ENCODE measurements at places on chromosomes 6 and 20.

DNA sequence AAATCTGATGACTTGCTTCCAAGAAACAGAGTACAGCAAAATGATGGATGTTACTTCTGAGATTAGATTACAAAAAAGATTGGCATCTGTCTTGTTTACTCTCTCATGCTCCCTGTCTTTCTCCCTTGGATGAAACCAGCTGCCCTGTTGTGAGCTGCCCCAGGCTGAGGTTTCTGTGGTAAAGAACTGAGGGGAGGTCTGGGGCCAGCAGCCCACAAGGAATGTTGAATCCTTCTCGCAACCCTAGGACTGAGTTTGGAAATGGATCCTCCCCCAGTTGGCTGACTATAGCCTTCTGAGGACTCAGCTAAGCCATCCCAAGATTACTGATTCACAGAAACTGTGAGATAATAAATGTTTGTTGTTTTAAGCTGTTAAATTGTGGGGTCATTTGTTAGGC, 5.6 kb upstream of the HECA start:
- DNase-seq, result peak; percentile 93

DNA sequence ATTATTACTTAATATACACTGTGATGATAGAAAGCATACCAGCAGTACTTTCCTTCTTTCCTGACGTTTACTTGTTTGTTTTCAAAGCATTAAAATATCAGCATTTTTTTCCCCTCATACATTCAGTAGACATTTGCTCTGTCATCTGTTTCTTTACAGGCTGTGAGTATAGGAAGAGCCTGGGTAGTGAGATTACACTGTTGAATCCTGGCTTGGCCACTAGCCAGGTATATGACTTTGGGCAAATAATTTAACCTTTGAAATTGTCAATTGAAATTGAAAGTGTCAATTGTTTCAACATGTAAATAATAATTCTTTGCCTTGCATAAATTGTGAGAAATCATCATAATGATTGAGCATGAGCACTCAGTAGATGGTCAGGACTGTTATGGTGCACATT, 336.2 kb downstream of the CDKAL1 start:
- DNase-seq, result no peak

DNA sequence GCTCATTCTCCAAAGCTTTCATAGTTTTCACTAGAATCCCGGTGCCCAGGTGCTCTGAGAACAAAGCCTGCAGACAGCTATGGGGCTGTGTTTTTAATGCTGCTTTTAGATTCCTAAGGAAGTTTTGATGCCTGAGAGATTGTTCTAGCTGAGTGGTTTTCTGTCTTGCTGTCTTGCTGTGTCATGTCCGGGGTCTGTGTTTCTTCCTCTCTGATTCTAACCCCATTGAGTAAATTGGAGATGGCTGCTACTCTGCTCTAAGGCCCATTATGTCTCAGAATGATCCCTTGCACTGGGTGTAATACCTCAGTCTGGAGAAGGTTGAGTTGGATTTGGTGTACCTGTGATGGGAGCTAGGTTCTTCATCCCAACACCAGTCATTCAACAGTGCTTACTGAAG, 63.4 kb downstream of the ARID1B start:
- DNase-seq, result no peak

GRCh38 chr6:129695373-129696027, 14.5 kb downstream of the ARHGAP18 start:
- DNase-seq, result no peak

- DNase-seq, result no peak
Observed at GRCh38 chr6:97289332-97289731, 6.3 kb upstream of the MMS22L start.

- DNase-seq, result no peak
Observed at GRCh38 chr6:111775145-111775922, 97.9 kb downstream of the FYN start.

- DNase-seq, result no peak
Observed at GRCh38 chr20:53811577-53811976, 217.9 kb upstream of the ZNF217 start.

- peak; percentile 6 for DNase-seq
Observed at GRCh38 chr6:50815436-50816114, 3.1 kb upstream of the TFAP2B start.

DNA sequence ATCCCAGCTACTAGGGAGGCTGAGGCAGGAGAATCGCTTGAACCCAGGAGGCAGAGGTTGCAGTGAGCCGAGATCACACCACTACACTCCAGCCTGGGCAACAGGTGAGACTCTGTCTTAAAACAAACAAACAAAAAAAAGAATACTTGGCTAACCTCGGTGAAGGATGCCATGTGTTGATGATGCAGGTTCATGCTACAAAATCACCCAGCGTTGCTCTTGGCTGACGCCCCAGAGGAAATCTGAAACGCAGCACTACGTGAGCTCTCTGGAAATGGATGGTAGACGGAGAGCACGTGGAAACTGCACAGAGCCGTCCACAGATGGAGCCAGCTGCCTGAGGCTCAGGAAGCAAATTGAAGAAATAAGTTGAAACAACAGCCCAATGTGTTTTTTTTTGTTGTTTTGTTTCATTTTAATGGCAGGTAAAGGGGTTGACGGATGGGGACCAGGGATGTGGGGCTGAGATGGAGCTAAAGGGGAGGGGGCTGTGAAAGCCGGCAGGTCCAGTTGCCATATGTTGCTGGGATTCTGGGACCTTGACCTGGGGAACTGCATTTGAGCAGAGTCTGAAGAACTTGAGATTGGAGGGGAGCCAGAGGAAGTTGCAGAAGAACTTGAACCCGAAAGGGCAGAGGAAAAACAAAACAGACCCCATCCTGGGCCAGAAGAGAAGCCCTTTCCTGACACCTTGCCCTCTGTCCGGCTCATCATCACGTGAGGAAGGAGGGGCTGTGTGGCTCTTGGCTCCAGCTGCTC, 12.8 kb upstream of the MANBAL start:
- DNase-seq, result peak; percentile 77

- peak; percentile 50 for DNase-seq
Observed at GRCh38 chr20:47258745-47259695, 97.5 kb downstream of the ZMYND8 start.

GRCh38 chr6:26552640-26553188, 14.5 kb downstream of the HMGN4 start:
- no peak for DNase-seq

DNA sequence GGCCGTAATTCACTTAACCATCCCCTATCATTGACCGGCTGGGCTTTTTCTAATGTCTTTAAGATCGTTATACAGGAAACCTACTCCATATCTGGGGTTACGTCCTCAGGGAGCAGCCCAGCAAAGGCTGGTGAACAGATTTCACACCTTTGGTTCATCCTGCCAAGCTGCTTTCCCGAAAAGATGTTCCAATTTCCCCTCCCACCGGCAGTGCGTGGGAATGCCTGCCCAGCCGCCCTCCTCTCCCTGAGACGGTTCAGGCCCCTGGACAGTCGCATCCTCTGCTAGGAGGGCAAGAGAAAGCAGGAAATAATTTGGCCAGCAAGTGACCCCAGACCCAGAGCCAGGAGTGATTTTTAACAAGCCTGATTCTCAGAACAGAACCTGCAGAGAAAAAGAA, 16.3 kb downstream of the SIRPA start:
- DNase-seq, result no peak

DNA sequence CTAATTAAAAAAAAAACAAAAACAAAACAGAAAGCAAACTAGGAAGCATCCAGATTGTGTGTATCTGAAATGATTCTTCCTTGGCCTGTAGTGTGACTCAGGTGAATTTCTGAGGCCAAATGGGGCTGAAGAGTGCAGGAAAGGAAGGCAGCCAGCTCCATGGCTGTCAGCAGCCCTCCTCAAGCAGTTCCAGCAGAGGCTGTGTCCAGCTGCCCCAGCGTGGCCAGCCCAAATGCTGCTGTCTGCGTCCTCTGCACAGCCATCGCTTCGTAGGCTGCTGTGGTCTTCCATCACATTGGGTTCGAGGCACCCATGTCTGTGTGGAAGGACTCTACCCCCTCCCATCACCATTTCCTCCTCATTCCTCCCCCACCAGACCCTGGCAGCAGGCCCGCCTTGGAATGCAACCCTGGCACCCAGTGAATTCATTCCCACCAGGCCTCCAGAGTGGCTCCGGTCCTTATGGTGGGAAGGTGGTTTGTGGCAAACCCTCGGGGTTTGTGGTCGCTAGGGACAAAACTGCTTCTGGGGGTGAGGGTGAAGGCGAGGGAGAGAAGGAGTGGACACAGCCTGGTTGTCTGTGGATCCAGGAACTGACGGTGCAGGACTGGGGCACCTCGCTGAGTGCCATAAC, 81.5 kb downstream of the MYLK4 start:
- DNase-seq, result no peak

GRCh38 chr6:113809826-113810225, 47.3 kb upstream of the MARCKS start:
- no peak for DNase-seq

- DNase-seq, result no peak
Observed at GRCh38 chr20:7090811-7091210, 323.3 kb downstream of the BMP2 start.

GRCh38 chr6:135440087-135440792, 57.3 kb downstream of the AHI1 start:
- no peak for DNase-seq

DNA sequence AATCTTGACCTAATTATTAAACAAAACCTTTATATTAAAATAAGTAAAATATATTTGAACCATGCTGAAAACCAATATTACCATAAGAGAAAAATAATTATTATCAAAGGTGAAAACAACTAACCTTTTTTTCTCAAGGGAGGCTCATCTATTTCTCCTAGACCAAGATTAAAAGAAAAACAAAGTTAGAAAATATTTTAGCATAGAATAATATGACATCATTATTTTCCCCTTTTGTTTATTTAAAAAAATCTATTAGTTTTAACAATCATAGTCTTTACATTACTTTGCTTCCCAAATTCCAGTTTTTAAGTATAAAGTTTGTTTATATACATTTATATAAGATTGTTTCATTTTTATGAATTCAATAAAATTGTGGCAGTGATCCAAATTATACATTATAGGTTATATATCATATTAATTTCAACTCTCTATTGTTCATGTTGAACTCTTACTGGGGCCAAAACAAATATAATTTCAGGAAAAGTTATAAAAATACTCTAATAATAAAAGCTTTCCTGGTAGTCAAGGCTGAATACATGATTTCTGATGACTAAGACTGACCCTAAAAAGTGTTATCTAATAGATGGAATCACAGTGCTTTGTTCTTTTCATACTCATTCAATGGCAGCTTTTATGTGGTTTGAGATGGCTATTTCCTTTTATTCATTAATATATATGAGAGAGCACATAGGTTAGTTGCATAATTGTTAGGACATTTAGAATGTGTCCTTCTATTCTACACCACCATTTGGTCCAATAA, 89.4 kb downstream of the TRDN start:
- no peak for DNase-seq

- no peak for DNase-seq
Observed at GRCh38 chr6:142913511-142914047, 31.4 kb downstream of the HIVEP2 start.

- DNase-seq, result no peak
Observed at GRCh38 chr6:32953775-32954174, 878 bp upstream of the HLA-DMA start.

- no peak for DNase-seq
Observed at GRCh38 chr6:128071212-128071611, 170.4 kb upstream of the THEMIS start.

- no peak for DNase-seq
Observed at GRCh38 chr20:4427940-4428586, 293.6 kb upstream of the PRND start.

GRCh38 chr20:32050851-32051556, 1.0 kb upstream of the HCK start:
- DNase-seq, result no peak

DNA sequence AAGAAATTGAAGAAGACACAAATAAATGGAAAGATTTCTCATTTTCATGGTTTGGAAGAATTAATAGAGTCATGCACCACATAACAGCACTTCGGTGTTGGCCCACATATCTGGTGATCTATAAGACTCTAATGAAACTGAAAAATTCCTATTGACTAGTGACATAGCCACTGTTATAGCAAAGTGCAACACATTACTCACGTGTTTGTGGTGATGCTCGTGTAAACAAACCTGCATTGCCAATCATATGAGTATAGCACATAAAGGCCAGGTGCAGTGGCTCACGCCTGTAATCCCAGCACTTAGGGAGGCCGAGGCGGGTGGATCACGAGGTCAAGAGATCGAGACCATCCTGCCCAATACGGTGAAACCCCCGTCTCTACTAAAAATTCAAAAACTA, 84.4 kb upstream of the STMND1 start:
- DNase-seq, result no peak

- no peak for DNase-seq
Observed at GRCh38 chr6:38775870-38776269, 60.8 kb downstream of the DNAH8 start.

DNA sequence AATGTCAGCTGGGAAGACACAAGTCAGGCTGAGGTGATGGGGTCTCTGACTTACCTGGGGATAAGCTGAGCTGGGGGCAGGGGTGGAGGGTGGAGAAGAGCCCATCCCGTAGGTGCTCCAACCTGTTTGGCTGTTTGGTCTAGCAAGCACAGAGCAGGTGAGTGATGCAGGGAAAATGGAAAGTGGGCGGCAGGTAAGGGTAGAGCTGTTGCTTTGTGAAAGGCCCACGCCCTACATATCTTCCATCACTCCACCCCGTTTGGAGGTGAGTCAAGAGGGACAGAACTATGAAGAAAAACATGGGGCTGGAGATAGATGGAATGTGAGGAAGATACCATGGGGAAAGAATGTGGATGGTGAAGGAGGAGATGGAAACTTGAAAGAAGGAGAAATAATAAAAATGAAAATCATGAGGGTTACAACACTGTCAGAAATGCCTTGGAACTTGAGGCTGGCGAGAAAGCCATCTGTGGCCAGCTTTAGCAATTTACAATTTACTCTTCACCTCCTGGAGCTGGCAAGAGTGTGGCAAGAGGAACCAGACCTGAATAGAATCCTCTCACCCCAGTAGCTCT, 1.3 kb downstream of the LY6G6C start:
- DNase-seq, result no peak

DNA sequence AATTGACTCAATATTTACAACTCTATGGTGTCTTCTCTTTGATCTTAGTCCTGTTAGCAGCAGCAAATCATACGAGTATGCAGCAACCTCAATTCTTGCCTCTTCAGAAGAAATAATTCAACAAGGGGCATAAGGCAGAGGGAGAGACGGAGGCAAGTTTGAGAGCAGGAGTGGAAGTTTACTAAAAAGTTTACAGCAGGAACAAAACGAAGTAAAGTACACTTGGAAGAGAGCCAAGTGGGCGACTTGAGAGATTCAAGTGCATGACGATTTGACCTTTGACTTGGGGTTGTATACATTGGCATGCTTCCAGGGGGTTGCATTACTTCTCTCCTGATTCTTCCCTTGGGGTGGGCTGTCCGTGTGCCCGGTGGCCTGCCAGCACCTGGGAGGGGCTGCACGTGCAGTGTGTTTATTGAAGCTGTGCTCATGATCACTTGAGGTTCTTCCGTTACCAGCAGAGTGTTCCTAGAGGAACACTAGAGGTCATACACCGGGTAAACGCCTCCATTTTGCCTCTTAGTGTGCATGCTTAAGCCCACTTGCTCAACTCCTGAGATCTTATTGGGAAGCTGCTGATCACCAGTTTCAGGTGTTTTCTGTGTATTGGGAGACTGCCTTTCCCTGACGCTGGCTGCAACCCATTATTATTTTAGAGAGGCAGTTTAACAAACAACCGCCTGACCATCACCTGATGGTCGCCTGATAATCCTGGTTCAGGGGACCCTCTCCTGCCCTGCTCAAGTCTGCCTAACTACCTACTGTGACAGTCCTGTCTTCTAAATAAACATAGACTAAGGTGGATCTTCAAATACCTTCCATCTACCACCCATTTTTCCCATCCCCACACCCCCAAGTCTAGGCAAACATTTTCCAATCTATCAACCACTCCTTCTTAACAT, 172.4 kb upstream of the MYLIP start:
- DNase-seq, result no peak
